Stimulated activated CD8-positive, alpha-beta memory T cell treated with anti-CD3 and anti-CD28 coated beads, Interleukin-15, amount 100 ng/mL, for 48 hours (primary cell): ENCODE measurements at places on chromosomes 5 and 9.

DNA sequence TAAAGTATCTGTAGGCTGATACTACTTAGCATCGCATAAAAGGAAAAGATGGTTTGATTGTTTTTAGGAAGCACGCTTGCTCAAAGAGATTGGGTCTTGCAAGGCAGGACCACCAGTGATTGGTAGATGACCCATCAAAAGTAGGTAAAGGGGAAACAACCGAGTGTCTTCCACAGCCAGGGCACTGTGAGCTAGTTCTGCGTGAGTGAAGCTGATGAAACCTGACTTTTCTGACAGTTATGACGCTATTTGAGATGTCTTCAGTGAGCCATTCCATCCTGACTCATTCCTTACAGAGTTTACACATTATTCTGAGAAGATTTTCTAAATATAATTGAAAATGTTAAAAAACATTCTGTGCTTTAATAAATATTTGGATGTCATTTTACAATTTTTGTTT, 49.7 kb downstream of the BASP1 start:
- DNase-seq: no peak

DNA sequence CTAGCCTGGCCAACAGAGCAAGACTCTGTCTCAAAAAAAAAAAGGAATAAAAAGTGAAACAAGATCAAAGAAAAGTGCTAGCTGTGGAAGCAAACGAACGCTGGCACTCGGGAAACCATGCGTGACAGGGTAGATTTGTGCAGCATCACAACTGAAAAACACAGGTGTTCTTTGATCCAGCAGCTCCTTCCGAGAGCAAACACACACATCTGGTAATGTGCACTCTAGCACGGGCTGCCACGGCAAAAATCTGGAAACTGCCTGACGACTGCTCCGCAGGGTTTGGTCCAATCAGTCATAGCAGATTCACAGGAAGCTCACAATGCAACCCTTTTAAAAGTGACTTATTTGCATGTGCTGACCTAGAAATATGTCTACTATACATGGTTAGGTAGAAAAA, 80.0 kb downstream of the SYK start:
- no peak for DNase-seq

DNA sequence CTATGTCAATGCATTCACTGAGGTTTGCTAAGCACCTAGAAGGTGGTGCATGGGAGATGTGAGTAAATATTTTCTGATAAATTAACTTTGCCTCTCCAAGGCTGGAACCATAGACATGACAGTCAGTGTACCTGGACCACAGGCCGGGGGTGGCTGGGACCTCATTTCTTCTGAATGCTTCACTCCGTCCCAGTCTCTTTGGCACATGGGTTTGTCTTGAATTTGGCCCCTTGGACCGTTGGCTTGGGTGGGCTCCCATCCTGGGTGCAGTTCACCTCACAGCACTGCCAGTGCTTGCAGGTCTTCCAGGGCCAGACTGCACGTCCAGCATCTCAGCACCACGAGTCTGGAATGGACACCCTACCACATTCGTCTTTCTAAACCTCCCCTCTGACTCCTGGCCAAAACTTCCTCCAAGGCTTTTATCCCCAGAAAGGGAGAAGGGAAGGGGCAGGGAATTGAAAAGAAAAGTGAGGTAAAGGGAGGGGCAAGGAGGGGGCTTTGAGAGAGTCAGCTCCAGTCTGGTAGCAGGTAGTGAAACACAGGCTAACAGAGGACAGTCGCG, 267.8 kb downstream of the MED10 start:
- DNase-seq: no peak

- no peak for DNase-seq
These were observed 244.0 kb downstream of the ARHGAP26 start for GRCh38 chr5:143014017-143014651.

- no peak for DNase-seq
These were observed 9.2 kb downstream of the STC2 start for GRCh38 chr5:173318881-173319620.

DNA sequence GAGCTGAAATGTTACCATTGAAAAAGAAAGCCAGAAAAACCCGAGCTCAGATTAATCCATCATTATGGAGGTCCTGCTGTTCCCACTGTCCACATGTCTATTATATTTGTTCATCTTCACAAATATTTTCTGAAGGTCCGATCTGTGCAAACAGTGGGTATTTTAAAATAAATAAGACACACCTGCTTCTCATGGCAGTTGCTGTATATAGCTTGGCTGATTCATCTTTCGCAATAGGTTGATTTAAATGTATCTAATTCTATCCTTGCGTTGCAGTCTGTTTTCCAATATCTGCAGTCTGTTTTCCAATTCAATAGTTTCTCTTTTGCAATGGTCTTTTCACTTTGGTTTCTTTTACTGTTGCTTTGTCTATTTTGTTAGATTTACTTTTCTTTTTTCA, 87.4 kb upstream of the PCA3 start:
- no peak for DNase-seq

DNA sequence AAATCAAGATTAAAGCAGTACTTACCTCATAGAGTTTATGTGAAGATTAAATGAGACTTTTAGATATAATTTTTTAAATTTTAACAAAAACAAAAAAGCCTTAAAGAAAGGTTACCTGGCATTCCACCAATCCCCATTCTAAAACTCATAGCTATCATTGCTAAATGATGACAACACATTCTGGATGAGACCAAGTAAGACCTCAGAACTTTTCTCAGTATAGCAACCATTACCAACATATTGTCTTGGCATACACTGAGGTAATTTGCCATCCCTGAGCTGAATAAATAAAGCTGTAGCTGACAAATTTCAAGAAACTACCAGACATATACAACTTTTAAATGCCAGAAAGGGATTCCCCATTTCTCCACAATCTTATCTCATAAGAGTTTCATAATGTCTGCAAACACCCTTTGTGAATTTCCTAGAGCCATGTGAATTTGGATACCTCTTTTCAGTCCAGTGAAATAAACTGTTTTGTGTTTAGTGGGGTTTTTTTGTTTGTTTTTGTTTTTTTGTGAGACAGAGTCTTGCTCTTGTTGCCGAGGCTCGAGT, 29.5 kb downstream of the RANBP3L start:
- no peak for DNase-seq

- no peak for DNase-seq
These were observed 410.8 kb downstream of the DMAC1 start for GRCh38 chr9:7388755-7389154.

DNA sequence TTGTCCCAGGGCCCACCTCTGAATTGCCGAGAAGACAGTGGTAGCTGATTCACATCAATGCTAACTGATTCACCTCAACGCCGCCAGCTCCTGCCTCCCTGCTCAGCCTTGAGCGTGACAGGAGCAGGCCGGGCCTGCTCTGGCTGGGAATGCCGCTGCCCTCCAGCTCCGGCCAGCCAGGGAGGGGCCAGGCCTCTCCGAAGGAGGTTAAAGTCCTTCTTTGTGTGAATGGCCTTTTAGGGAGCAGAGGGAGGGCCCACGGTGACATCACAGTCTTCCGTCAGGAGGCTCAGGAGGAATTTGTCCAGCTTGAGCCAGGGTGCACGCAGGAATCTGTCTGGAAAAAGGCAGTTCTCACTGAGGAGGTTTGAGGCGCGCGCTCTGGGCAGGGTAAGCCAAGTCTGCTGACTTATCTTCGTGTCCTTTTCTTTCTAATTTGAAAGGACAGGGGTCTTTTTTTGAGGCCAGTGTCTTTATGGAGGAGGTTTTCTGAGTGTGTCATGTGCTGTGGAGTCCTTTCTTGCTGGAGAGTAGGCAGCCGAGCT, 82.7 kb downstream of the C9orf152 start:
- no peak for DNase-seq

DNA sequence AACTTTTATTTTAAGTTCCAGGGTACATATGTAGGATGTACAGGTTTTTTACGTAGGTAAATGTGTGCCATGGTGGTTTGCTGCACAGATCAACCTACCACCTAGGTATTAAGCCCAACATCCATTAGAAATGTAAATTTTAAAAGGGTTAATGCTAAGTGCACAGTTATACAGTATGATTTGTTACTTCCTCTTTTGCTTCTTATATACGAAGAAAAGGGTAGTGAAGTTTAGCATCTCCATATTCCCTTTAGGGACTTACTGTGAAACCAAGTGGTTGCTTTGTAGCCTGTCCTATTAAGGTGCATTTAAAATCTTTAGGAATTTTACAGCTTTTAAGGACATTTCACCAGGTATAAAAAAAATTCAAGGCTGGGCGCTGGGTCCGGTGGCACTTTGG, 46.4 kb downstream of the RBM27 start:
- no peak for DNase-seq

GRCh38 chr5:16721151-16722096, 104.6 kb upstream of the RETREG1 start:
- no peak for DNase-seq

GRCh38 chr9:6183227-6183551, 32.4 kb upstream of the IL33 start:
- DNase-seq: no peak

DNA sequence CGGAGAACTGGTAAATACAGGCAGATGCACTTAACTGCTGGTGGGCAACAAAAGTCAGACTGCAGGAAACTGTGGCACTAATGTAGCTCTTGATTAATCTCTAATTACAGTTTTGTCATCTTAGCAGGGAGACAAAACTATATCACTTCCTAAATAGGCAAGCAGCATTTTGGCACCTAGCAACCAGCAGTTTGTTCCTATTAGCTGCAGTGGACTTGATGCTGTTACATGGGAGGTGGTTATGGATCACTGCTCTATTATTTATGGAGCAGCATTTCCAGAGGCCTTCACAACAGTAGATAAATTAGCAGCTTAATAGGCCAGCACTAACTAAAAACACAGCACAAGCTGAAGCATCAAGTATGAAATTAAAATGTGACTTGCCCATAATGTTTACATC, 518.3 kb upstream of the ITGA1 start:
- DNase-seq: no peak

- DNase-seq: no peak
These were observed 39.3 kb downstream of the CEP72 start for GRCh38 chr5:651296-652022.

GRCh38 chr5:23977997-23978396, 470.6 kb downstream of the PRDM9 start:
- no peak for DNase-seq

DNA sequence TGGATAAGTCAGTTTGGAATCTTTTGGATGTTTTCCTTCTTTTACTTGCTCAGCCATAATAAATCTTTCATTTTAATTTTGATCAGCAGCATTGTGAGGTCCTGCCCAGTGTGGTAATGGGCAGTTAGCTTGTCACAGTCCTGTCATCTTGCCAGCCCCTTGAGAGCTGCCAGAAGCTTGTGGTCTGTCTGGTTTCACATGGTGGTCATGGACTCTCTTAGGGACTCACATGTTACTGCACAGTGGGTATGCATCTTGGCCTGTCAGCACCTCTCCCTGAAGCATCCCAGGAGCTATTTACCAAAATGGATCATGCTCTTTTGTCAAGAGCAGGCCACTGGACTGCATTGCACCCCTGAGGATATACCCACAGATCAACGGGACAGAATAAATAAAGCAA, 60.3 kb downstream of the DAPK1 start:
- DNase-seq: no peak
